B cell (primary cell): ENCODE measurements at places on chromosomes 11 and 22. TPM values are rescaled to one million over a fixed set of nuclear protein-coding genes. Genes with fewer than 3 reads are reported as not detected.
A peak's percentile ranks its signal among the peaks of the same experiment; 100 is the strongest.

- no peak for DNase-seq
Measured at GRCh38 chr22:42368379-42369249, 63.6 kb downstream of the NFAM1 start.

- no peak for DNase-seq
Measured at GRCh38 chr11:68160100-68160695, 39.0 kb upstream of the CHKA start.

DNA sequence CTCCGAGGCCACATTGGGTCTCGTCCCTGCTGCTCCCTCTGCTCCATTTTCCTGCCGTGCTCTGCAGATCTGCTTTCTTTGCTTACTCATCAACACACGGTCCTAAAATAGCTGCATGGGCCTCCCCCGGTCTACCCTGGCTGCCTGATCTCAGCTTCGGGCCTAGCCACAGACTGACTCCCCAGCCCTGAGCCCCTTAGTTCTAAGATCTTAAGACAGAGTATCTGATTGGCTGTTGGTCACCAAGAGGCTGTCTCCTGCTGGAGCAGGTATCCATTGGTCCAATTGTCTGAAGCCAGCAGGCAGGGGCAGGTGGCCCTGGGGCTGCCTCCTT lies 53.7 kb upstream of the NECTIN1 start:
- DNase-seq, result no peak

DNA sequence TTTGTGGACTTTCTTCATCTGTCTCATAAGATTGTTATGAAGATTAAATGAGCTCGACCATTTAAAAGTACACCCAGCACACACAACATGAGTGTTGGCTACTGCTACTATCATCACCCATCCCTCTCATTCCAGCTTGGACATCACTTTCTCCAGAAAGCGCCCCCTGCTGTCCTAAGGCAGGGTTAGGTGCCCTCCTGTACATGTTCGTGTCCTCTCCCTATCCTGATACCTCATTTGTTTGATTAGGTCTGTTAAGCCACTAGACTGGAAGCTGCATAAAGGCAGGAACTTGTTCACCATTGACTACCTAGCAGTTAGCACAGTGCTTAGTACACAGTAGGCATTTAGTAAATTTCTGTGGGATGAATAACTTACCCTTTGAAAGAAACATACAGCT lies 85.5 kb downstream of the ENTHD1 start:
- no peak for DNase-seq

Gene ARFGAP2
- 200 and 214 TPM in 2 replicates for total RNA-seq

Gene SCN4B
- total RNA-seq, result not detected in 2 replicates

Gene ARHGAP20
- total RNA-seq, result 0.58 and 0.91 TPM in 2 replicates

DNA sequence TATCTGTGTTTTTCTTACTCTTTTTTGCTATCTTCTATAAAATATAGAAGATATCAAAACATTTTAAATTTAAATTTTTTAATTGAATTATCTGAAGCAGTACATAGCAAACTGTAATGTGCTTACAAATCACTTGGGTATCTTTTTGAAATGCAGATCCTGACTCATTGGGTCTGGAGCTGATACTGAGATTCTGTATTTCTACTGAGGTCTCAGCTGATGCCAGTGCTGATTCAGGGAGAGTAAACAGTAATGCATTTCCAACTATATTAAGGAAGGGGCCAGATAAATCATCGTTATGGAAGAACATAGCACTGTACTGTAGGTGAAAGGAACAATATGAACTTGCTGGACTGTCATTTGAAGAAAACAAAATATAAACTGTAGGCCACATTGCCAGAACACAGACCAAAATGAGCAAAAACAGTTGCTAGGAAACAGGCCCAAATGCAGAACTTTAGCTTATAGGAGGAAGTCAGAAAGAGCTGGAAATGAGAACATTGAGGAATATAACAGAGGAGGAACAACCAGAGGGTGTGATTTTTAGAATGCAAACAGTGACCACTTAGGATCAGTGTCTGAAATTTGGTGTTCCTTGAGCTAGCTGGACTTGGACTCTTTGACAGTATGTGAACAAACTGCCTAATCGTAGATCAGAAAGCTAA lies 3.3 kb downstream of the ARL14EP start:
- peak; percentile 19 for DNase-seq
